ENCODE measurements at places on chromosomes 7 and 10.

DNA sequence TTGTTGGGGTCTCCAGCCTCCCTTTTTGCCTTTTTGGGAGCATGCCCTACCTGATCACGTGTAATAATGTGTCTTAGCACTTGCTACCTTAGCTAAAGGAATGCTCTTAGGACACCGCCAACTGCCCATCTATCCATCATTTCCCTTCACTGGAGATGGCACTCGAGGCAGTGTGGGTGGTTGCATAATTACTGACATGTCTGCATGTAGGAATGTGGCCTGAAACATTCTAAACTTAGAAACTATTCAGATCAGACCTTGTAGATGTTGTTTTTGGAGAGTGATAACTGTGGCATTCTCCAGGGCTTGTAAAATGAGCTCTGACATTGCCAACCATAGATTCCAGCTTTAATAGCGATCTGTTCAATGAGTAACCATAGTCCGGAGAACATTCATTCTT is 365.8 kb downstream of the BBS9 start:
- peak; percentile 34 for DNase-seq

DNA sequence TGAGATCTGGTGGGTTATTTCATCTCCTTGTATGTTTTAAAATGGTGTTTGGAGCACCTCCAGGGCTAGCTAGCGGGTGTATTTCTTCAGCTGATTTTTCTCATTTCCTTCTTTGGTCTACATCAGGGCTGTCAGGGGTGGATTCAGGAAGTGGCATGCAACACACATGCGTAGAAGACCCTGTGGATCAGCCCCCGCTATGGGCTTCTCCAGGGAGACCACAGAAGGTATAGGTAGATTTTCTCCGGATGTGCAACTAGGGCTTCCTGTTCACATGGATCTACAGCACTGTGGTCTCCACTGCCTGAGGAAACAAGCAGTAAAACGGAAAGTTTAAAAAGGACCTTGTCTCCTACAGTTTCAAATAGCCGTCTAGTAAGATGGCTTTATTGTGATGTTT is 10.4 kb downstream of the NUB1 start:
- no peak for DNase-seq

GRCh38 chr7:124792002-124792401 is 26.4 kb upstream of the GPR37 start:
- peak; percentile 64 for DNase-seq

GRCh38 chr7:52735656-52736055 is 299.8 kb upstream of the POM121L12 start:
- no peak for DNase-seq

DNA sequence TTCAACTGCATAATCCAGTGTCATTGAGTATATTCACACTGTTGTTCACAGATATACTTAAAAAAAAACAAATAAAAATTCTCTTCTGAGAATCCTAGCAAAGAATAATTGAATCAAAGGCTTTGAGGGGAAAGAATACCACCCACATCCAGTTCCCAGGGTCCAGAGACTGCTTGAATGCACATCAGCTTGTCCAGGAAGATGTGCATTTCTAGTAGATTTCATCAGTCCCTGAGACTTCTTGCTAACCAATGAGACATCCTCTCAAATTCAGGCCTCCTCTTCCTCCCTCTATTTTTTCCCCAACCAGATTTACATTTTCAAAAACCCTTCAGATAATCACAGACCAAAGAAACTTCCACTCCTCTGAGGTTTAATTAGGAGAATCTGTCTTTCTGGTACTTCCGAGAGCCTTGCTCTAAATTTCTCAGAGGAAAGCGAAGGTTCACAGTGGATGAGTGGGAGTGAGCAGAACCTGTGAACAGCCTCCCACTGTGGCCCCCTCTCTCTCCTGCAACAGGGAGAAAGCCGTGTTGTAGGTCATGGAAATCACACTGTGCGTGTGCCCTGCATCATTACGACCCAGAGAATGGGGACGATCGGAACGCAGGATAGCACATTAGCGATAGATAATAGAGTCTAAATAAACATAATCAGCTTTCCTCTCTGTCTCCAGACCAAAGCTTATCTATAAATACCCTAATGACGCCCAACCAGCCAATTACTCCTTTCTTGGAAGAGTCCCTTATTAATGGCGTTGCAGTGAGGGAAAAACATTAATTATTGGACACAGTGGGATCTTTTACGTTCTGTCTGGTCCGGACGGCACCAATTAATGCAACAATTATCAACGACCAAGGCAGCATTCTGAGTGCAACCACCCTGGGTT is 212.5 kb downstream of the EMX2 start:
- DNase-seq = no peak

GRCh38 chr10:24777196-24777595 is 53.5 kb upstream of the ARHGAP21 start:
- DNase-seq = no peak

DNA sequence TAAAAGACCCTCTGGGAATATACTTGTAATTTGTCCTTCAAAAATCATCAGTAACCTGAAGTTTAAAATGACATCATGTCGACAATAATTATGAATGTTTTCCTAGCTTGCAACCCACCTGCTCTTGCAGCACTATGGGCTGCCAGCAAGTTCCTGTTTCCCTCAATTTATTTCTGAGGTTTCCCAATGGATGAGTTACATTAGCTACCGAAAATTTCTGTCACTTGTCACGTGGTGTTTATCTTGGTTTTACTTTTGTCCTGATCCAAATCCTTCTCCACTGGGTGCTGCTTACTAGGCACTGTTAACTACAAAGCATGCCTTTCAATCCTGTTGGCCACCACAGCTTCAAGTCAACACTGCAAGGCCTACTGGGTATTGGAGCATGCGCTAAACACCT is 31.5 kb downstream of the GIMAP8 start:
- DNase-seq = no peak

GRCh38 chr10:6958711-6959110 is 378.6 kb upstream of the PRKCQ start:
- no peak for DNase-seq

GRCh38 chr10:33272635-33273034 is 61.8 kb downstream of the NRP1 start:
- DNase-seq = no peak

- DNase-seq = no peak
Measured at GRCh38 chr10:133457100-133457841, 3.5 kb downstream of the SCART1 start.

DNA sequence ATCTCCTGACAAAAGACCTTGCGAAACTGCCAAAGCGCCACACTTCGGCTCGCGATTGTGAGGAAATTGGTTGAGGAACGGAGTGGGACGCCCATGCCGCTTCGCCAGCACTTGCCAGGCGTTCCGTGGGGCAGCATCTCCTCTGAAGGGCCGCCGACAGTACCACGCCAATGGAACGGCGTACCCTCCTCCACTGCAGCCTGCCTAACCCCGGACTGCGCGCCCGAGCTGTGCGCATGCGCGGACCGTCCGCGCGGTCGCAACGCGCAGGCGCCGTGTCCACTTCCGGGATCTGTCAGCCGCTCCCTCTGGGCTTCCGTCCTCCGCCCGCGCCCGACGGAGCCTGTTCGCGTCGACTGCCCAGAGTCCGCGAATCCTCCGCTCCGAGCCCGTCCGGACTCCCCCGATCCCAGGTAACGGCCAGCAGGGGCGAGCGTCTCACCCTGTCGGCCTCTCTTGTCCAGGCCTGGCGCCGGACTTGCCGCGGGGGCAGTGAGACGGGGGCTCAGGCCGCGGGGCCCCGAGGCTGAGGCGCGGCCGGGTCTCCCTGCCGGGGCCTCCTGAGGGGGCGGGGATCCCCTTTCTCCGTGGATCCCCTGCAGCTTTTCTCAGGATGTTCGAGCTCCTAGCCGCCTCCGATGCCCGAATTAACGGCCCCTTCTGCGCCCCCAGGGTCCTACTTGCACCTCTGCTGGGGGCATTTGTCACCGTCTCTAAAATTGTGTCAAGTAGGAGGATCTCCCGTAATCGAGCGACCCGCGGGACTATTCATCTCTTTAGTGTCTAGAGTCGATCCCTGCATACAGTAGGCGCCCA is at the start of gene ARPC1A:
ARPC1A (plus strand) TSS at position 307 of the 816 bp plus-strand sequence. CDS start 7,456 bp downstream, outside the sequence.
- DNase-seq = peak; percentile 94

DNA sequence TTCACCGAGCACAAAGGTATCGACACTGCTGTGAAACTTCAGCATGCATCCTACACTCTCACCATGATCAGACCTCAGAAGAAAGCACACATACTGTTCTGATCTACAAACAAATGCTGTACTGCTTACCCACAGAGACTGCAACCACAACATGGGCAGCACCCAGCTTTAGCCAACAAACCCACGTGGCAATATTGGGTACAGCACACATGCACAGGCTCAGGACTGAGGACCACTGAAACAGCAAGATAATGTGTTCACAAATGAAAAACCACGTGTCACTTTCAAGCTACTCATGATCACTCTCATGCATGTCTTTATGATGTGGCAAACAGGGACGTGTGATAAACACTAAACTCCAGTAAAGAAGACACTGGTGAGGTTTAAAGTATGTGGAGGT is 119.3 kb upstream of the PTN start:
- DNase-seq = no peak

DNA sequence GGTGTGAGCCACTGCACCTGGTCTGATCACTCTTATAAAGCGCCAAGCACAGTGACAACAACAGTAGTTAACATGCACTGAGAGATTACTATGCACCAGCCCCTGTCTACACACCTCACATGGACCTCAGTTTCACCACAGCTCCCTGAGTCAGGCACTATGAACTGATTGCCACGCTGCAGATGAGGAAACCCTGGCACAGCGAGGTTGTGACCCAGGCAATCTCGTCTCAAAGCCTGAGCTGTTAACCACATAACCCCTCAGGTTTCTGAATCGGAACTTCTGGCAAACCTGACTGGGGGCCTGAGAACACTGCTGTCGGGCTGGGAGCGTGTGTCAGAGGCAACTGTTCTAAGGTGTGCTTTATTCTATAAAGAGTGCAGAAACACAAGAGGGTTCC is 150.8 kb downstream of the RNF216 start:
- no peak for DNase-seq

DNA sequence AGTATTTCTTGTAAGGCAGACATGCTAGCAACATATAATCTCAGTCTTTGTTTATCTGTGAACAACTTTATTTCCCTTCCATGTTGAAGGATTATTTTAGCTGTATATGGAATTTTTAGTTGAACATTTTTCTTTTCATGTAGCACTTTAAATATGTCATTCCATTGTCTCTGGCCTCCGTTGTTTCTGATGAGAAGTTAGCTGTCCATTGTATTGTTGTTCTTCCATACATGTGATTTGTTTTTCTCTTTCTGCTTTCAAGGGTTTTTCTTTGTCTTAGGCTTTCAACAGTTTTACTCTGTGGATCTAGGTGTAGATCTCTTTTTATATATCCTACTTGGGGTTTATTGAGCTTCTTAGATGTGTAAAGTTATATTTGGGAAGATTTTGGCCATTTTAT is 66.3 kb upstream of the COMTD1 start:
- no peak for DNase-seq
